ENCODE measurements at places on chromosomes 13 and 19.
A peak's percentile ranks its signal among the peaks of the same experiment; 100 is the strongest.

DNA sequence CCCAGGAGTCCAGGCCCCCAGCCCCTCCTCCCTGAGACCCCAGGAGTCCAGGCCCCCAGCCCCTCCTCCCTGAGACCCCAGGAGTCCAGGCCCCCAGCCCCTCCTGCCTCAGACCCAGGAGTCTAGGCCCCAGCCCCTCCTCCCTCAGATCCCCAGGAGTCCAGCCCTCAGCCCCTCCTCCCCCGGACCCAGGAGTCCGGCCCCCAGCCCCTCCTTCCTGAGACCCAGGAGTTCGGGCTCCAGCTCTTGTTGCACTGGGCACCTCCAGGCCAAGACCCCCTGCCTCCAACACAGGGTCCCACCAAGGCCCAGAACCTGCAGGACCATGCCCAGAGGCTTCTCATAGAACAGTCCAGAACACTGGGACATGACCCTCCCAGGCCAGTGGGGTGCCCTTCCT, 3.8 kb downstream of the ERCC1 start:
- DNase-seq = no peak

DNA sequence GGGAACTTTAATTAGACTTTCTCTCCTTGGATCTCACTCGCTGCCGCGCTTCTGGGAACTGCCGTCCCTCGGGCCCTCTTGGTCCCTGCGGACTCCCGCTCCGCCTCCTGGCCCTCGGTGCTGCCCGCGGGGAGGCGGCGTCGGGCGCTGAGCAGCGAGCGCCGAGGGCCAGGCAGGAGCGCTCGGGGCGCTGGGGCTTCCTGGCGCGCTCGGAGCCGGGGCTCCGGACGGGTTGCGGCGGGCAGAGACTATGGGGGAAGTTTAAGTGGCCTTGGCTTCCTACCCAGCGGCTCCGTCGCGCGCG, 704 bp downstream of the CHST8 start:
- DNase-seq = no peak

DNA sequence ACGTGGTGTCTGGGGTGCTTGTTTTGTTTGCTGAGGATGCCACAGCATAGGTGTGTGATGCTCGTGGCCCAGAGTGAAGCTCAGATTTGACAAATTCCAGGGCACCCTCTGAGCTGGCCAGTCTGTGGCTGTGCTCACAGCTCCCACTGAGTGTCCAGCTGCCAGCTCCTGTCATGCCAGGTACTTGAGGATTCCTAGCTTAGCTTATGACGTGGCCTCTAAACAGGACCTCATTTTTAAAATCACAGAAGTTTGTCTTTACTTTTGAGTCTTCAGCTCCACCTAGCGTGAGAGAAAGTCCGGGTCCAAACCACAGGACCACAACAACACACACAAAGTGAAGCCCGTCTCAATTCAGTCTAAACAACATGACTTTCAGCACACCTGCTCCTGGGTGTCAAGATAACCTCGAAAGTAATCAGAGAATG, 117.3 kb downstream of the RAB20 start:
- no peak for DNase-seq

- no peak for DNase-seq
Measured at GRCh38 chr19:55493052-55493644, 4.9 kb downstream of the SSC5D start.

DNA sequence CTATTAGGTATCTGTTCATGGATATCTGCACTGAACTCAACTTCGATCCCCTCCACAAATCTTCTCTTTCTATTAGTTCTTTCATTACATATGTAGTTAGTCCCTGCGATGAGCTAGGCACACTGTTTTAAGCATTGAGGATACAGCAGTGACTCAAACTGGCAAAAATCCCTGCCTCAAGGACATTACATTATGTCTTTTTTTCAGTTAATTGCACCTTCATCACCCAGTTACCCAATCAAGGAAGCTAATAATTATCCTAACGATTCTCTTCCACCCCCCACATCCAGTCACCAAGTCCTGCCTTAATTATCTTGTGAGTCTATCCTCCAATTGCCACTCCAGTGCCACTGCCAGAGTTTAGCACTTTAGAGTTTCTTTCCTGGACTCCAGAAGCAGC, 89.3 kb downstream of the C13orf42 start:
- no peak for DNase-seq

- no peak for DNase-seq
Measured at GRCh38 chr13:21733475-21734263, 62.8 kb downstream of the FGF9 start.

DNA sequence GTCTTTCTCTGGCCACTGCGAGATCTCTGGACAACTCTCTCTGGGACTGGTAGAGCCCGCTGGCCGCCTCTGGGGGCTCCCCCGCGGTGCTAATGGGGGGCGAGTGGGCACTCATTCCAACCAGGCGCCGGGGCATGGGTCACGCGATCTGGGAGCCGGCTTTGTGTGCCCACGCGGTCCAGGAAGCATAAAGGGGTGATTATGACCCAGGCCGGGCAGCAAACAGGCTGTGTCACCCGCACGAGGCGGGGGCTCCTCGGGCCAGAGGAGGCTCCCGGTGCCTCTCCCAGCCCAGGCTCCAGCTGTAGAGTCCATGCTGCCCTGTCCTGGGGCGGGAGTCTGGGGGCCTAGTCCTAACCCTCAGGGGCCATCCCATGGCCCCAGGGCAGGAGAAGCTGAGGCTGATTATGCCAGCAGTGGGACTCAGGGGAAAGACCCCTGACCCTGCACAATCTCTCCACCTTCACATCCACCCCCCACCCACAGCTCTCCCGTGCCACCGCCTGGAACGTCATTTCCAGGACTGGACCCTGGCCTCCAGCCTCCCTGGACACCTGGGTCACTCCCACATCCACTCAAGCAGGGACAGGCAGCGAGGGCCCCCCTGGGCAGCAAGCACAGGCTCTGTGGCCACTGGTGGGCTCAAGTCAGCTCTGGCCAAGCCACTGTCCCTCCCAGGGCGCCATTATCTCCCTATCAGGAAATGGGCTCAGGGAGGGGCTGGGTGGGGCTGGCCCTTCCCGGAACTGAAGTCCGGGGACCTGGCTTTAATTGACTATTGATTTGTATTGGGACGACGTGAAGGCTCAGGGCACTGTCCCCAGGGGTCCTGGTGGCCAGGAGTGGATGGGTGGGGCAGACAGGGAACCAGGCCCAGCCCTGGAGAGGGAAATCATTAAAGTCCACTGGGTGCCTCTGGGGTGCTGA, 50.0 kb downstream of the PTPRS start:
- DNase-seq = no peak

- DNase-seq = no peak
Measured at GRCh38 chr19:5627395-5627904, 4.6 kb downstream of the SAFB start.

DNA sequence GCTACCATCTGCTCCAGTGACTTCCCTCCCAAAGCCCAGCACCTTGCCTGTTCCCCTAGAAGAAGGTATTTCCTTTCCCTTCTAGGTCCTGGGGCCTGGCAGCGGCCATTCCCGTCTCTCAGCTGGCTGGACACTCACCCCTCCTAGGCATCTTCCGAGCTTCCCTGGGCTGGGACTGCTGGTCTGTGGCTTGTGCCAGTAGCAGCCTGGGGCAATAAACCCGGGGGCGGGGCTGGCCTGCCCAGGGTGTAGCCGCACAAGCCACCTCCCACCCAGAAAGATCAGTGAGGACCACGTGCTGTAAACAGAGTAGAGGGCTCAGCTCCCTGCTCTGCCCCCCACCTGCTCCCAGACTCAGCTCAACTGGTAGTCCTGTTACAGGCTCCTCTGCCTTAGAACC, 15.0 kb downstream of the LIPE start:
- DNase-seq = no peak

DNA sequence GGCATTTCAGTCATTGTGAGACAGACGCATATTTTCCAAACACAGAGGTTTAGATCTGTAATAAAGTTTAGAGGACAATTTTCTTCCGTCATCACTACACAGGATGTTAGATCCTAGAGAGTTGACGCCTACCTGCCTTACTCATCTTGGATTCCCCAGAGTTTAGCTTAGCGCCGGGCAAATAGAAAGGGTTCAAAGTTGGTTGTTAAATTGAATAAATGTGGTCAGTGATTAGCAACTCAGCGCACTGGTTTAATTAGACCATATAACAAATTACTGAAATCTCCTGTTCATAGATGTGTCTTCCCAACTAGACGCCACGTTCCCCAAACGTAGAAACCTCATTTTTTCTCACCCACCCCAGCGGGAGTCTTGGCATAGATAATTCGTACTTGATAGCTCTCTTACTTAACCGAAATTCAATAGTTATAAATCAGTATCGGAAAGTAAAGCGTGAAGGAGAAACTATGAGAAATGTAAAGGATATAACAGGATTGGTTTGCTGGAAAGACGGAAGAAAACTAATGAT, 726 bp upstream of the UFM1 start:
- DNase-seq = no peak

DNA sequence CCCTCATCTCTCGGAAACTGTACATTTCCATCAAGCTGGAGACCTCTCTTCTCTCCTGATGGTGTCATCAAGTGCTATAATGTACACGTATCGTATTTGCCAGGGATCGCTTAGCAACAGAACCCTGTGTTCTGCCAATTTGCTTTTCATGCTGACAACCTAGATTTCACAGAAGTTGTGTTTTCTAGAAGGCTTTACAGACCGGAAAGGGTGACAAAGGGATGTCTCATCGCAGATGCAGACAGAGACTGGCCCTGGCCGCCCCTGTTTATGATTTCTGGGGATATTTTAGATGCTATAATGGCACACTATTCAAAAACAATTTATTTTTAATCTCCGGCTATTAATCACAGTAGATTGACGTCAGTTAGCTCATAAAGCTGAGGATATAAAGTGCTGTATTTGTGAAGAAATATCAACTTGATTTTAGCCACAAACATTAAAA, 291.4 kb downstream of the IRS2 start:
- no peak for DNase-seq

- peak; percentile 21 for DNase-seq
Measured at GRCh38 chr19:6071875-6072274, 38.4 kb downstream of the RFX2 start.

DNA sequence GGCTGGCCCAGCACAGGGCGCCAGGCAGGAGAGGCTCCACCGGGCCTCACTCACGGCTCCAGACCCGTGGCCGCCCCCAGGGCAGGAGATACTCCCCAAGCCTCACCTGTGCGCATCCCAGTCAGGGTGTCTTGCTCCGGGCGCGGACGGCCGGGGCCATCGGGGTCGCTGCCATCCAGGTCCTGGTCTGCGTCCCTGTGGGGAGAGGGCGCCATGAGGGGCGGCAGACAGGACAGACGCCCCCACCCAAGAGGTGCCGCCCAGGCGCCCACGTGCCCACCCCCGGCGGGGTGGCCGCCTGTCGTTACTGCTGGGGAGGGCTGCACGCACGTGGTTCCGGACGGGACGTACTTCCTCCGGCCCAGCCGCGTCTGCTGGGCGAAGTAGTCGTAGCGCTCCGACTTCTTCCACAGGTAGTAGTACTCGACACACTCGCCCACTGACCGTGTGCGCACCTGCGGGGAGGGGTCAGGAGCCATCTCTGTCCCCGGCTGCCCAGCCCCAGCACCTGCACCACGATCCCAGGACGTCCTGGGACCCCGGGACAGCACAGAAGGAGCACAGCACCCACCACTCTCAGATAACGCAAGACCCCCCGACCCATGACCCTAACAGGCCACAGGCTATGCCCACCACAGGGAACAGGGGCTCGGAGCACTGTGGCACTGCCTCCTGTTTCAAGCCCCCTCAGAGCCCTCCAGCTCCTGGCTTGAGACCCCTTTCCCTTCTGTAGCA, 17.4 kb upstream of the PLPP2 start:
- peak; percentile 83 for DNase-seq

GRCh38 chr13:97165502-97166425, 56.4 kb upstream of the MBNL2 start:
- no peak for DNase-seq

GRCh38 chr19:13652810-13653590, 111.3 kb upstream of the MRI1 start:
- no peak for DNase-seq

- no peak for DNase-seq
Measured at GRCh38 chr13:33182729-33183128, 102.8 kb downstream of the STARD13 start.

GRCh38 chr13:32299893-32300292, 15.3 kb downstream of the ZAR1L start:
- DNase-seq = no peak

- DNase-seq = peak; percentile 49
Measured at GRCh38 chr19:27775395-27775794, 1437.6 kb downstream of the UQCRFS1 start.

DNA sequence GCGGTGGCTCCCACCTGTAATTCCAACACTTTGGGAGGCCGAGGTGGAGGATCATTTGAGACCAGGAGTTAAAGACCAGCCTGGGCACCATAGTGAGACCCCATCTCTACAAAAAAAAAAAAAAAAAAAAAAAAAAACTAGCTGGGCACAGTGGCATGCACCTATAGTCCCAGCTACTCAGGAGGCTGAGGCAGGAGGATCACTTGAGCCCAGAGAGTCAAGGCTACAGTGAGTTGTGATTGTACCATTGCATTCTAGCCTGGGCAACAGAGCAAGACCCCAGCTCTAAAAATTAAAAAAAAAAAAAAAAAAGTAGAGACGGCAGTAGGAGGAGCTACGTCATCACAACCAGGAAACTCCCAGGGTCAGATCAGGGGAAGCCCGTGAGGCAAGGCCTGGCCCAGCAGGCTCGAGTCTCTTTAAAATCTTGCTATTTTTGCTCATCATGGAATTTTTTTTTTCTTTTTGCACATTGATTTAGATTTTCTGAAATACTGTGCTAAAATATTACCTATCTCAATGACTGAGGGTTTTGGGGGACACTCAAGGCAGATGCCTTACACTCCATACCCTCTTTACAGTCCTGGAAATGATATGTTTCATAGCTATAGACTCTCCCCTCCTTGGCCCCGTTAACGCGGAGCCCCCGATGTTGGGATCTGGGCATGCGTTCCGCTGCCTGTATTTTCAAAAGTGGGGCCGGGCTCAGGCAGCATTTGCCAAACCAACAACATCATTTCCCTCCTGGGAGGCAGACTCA, 44.4 kb upstream of the USE1 start:
- DNase-seq = no peak

DNA sequence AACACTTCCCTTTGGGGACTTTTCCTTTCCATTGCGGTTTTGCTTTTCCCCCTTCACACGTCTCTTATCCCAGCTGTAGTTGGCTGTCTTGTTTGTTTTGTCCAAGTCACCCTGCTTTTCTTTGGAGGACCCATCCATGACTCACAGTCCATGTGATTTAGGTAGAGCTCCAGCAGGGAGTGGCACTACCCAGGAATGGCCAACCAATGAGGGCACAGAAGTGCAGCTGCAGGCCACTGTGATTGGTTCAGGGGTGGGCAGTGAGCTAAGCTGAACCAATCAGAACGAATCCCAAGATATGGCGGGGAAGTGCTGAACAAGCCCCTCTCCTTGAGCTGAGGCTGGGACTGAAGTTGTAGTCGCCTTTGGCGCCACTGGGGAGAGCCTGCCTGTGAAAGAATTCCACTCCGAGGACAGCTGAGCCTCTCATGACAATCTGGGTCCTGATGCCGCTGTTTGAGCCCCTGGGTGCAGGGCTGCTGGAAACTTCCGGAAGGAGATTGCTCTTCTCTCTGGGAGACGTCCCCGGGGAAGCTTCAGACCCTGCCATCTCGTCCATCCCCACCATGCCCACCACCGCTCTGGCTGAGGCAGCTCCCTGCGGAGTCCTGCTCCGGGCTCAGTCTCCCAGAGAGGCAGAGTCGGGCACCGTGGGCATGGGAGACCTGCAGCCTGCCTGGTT, 62.9 kb upstream of the URI1 start:
- no peak for DNase-seq

Data from osteocyte (in vitro differentiated cells).